ENCODE measurements at places on chromosomes 12 and 14.

- DNase-seq: no peak
Measured at GRCh38 chr12:1811281-1811947, 9.0 kb upstream of the LRTM2 start.

DNA sequence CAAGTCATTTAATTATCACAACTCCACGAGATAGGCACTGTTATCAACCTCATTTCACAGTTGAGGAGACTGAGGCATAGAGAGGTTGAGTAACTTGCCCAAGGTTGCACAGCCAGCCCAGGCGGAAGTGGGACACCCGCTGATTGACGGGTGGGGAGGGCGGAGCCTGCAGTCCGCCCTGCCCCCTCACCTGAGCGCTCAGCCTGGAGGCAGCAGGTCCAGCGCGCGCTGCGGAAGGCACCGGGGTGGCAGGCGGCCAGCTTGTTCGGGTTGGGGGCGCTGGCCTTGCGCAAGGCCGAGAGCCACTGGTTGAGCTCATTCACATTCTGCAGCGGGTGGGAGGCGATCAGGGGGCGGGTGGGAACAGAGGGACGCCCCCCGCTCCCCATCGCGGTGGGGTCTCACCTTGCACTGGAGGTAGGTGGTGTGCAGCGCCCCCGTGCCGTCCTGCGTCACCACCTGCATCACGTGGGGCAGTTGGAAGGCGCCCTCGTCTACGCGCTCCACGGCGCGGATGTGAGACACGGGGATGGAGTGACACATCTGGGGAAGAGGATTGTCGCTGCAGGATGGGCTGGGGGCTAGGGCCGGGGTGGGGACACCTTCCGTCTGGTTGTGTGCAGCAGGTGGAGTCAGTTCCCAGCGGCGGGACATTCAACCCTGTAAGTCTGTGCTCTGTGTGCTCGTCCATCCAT, 31.7 kb downstream of the RASAL1 start:
- DNase-seq: no peak

GRCh38 chr12:18723752-18724151, 14.1 kb downstream of the PLCZ1 start:
- DNase-seq: peak; percentile 52

GRCh38 chr14:98551028-98551427, 721.0 kb downstream of the BCL11B start:
- DNase-seq: no peak

GRCh38 chr14:91919814-91920213, 27.7 kb downstream of the FBLN5 start:
- DNase-seq: peak; percentile 60

DNA sequence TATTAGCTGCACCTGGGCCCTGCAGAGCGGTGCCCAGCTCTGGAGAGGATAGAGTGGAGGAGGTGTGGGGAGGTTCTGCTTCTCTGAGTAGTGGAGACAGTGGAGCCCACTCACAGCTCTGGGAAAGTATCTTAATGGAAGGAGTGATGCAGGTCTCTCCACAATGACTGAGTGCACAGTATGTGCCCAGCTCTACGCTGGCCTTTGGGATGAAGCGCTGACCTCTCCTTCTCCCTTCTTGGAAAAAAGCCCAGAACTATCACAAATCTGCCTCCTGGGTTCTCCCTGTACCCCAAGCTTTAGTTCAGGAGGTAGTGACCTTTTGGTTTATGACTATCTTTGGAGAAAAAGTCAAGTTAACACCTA, 495 bp upstream of the KRT3 start:
- no peak for DNase-seq

DNA sequence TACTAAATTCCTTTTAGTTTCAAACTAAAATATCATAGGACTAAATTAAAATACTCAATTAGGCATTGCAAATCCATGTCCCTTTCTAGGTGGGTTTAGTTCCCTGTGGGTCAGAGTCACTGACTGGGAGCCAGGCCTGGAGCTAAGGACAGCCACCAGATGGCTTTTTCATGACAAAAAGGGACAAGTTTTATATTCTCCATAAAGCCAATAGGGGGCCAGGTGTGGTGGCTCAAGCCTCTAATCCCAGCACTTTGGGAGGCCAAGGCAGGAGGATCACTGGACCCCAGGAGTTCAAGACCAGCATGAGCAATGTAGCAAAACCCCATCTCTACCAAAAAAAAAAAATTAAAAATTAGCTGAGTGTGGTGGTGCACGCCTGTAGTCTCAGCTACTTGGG, 35.4 kb upstream of the EIF5 start:
- no peak for DNase-seq

- no peak for DNase-seq
Measured at GRCh38 chr12:103830730-103831320, 10.2 kb downstream of the NT5DC3 start.
